IMR-90 (cell line): ENCODE measurements at places on chromosomes 7 and 10.

GRCh38 chr7:96591159-96591899, 118.3 kb downstream of the SEM1 start:
- DNase-seq = no peak

- DNase-seq = no peak
Measured at GRCh38 chr7:148037044-148037443, 553.5 kb upstream of the C7orf33 start.

DNA sequence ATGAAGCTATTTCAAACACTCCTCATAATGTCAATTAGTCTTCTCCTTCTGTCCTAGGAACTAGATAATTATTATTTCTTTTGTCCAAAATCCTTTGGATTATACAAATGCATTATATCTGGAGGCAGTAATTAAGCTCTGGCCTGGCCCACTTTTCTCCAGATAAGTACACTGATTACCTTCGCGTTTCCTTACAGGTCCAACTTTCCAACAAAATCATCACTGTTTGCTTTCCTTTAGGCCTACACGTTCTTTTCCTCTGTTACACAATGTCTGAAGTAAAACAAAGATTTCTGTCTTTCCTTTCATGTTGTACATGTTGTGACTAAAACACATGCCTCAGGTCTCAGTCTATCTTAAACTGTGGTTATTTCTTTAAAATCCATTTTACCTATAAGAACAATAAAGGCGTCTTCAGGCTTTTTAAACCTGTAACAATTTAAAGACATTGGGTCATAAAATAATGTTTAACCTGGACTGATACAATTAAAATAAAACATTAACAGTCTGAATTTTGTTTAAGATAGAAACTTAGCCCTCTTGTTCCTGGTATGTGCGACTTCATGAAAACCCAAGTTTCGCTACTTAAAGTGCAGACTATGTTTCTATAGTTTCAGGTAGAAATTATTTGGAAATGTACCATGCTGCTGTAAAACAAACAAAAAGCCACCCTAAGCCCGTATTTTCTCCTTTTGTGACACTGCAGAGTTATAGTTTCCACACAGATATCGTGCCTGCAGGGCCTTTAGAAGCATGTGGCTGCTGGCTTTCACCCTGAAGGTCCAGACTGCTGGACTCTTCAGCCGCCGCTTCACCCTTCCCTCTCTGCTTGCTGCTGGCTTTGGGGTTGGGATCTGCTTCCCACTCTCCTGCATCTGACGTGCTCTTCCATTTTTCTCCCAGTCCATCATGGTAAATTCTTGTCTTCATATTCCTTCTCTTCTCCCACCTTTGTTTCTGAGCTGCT, 381.7 kb downstream of the DPP6 start:
- DNase-seq = no peak

- DNase-seq = no peak
Measured at GRCh38 chr7:47677664-47678063, 95.8 kb upstream of the TNS3 start.

- no peak for DNase-seq
Measured at GRCh38 chr10:97163781-97164501, 21.8 kb downstream of the SLIT1 start.

- no peak for DNase-seq
Measured at GRCh38 chr7:137957887-137958286, 44.0 kb downstream of the CREB3L2 start.

DNA sequence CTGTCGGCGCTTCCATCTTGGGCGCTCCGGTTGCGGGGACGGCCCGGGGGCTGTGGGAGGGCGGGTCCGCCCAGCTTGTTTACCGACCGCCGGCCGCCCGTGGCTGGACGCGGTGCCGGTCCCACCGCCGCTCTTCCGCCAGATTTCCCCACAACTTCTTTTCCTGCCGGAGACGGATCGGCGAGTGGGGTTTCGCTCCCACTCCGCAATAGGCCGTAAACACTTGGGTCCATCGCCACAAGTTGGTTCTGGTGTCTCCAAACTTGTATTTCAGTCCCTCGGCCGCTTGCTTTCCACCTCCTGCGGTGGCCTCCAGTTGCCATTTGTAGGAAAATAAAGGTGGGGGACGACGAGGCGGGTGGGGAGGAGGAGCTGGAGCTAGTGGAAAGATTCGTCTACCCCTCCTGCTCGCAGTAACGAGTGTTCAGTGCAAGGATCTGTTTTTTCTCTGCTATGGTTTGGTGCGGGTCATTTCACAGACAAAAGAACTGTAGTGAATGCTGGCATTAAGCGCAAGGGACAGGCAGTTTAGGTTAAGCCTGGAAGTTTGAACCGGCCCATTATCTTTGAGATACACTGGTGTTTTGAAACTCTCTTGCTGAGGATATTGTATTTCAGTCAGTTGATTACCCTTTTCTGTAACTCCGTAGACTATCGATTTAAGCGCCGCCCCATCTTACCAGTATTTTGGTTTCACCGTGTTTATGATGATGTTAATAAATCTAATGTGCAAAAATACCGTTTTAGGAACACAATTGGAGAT, 24.3 kb upstream of the ZRANB1 start:
- peak; percentile 33 for DNase-seq

GRCh38 chr10:112429654-112430230, 17.0 kb downstream of the ZDHHC6 start:
- no peak for DNase-seq

DNA sequence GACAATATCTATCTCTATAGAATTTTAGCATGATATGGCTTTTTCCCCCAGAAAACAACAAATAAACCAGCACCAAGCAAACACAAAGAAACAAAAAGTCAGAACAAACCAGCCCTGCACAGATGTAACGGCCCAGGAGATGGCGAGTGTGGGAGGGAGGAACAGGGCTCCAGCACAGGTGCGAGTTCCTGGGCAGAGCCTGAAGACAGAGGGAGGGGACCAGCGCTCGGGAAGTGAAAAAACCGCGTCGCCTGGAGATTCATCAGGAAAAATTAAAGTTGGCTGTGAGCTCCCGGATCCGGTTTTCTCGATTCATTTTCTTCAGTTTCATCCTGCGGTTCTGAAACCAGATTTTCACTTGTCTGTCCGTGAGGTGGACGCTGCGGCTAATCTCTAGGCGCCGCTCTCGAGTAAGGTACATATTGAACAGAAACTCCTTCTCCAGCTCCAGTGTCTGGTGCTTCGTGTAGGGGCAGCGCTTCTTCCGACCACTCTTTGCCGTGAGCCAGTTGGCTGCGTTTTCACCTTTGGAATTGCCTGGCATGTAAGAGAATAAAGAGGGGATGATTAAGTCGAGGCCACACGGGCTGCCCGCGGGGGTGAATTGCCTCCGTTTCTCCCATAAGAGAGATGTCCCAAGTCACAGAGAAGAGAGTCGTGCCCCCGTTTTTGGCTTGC, 2.3 kb downstream of the HOXA10 start:
- no peak for DNase-seq

GRCh38 chr7:30851651-30852307, 59.9 kb upstream of the AQP1 start:
- DNase-seq = no peak

DNA sequence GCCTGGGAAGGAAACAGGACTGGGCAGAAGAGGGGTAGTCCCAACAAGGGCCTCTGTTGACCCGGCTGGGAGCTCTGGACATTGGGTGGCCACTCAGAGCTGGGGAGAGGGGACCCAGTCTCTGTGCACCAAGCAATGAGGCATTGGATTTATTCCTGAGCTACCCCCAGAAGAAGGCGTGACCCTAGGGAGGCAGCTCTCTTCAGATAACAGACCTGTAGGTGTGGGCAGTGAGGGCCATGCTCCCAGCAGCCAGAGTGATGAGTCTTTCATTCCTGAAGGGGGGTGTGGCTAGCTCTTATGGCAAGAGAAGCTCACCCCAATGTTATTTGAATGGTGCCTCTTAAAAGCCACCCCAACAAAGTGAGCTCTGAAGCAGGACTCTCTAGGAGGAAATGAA, 20.4 kb downstream of the TEX36 start:
- no peak for DNase-seq

DNA sequence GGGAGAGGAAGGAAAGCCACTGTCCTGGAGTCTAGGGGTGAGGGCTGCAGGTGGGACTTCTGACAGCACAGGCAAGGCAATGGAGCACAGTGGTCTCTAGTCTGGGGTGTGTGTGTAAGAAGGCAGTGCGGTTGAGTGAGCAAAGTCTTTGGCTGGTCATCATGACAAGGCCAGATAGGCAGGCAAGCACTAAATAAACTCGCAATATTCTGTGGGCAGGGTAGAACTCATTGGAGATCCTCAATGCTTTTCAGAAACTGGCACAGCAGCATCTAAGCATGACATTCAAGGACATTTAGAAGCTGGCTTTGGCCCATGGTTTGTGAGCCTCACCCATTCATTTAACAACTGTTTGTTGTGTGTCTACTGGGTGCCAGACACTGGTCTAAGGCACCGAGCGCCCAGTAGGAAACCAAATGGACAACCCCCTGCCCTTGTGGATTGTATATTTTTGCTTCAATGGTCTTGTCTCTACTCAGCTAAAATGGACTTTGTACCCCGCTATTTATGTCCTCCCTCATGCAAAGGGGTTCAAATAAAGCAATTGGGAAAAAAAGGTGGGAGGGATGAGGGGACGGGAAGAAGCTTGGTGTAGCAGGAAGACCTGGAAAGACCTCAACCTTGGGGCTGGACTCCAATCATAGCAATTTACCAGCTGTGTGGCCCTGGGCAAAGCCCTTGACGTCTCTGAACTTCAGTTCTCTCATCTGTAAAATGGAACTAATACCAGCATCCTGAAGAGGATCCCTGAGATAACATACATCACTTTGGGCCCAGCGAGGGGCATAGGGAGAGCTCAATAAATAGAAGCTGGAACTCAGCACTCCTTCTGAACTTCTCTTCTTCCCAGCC, 116.0 kb downstream of the NEURL1 start:
- DNase-seq = no peak

GRCh38 chr10:20115894-20116293, 299.7 kb downstream of the PLXDC2 start:
- DNase-seq = no peak

DNA sequence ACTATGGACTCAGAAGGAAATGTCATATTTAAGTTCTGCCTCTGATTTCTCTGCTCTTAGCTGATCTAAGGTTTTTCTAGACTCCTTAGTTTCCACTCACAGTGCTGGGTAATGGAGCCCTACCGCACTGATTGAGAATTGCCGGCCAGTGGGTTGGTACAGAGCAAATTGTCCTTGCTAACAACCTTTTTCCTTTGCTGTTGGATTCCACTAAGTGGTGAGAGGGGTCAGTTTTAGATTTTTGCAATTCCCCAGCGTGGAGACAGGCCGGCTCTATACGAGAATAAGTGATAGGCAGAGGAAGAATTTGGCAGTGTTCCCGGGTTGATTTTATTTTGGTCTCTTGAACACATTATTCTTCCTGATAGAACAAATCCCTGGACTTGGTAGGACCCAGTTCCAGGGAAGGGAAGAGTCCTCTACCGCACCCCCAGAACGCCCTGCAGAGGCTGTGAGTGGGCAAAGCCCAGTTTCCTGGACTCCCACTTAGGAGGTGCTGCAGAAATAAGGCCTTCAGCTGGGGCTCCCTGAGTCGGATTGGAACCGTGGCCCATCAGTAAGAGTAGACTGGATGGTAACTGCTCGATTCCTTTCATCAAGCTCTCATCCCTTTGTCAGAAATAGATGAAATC, 3.0 kb upstream of the NRP1 start:
- peak; percentile 68 for DNase-seq

DNA sequence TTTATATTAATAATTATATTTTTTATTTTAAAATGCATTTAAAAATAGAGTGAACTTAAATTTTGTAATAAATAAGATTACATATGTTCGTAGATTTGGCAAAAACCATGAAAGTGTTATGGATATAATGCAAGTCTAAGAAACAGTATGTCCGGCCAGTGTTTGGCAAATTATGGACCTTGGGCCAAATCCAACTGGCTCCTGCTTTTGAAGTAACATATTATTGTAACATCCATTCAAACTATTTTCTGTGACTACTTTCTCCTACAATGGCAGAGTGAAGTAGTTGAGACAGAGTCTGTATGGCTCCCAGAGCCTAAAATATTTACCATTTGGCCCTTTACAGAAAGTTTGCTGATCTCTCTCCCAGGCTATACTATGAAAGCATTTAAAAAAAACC, 38.9 kb downstream of the TMEM229A start:
- DNase-seq = no peak

DNA sequence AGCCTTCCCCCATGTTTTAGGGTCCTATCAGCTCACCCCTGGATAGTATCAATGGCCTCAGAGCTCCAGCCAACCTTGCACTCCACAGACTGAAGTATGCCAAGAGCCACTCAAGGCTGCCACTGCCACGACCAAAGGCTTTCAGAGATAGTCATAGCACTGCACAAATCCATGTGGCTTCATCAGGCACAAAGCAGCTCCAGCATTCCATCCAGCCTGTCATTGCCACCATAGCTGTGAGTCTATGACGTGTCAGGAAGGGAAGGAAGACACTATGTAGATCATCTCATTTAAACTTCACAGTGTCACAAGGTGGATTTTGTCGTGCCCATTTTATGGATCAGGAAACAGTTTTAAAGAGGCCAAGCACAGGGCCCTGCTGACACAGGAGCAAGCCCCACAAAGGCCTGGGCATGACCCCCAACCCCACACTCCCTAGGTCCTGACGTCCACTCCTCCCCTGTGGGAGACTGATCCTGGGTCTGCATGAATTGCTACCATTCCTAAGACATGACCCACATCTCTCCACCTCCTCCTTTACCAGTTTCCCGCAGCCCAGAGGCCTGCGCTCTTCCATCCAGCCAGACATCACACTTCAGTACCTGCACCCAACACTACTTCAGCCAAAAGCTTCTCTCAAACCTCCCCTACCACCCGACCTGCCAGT, 119.4 kb downstream of the DIP2C start:
- DNase-seq = no peak

DNA sequence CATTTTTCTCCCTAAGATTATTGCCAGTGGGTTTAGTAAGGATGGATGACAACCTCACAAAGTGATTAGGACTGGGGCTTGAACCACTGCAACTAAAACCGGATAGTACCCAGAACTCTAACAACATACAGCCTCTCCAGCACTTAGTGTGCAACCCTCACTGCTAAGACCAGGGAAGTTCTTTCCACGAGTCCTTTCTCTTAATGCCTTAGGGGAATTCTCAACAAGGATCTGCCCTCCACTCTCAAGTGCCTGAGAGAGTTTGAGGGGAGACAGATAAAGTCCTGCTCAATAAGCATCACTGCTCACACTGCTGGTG, 104.6 kb downstream of the NRP1 start:
- DNase-seq = no peak
